ENCODE measurements at places on chromosomes 7 and 10. TPM values are rescaled to one million over a fixed set of nuclear protein-coding genes. Genes with fewer than 3 reads are reported as not detected.

The STOX1 gene
- total RNA-seq = 5.0 TPM

The RADIL gene
- total RNA-seq = 7.3 TPM

The SMO gene
- total RNA-seq = 37.1 TPM

The RGR gene
- 7.8 TPM for total RNA-seq

The GRID1 gene
- 1.4 TPM for total RNA-seq

The CRYGN gene
- total RNA-seq = not detected

The WDR37 gene
- 14.6 TPM for total RNA-seq

The SLC13A1 gene
- total RNA-seq = not detected

The NUDT13 gene
- total RNA-seq = 2.1 TPM

The CCL26 gene
- total RNA-seq = not detected

The SPACDR gene
- total RNA-seq = not detected

The FOXP2 gene
- total RNA-seq = 25.8 TPM

The KCNIP2 gene
- 0.92 TPM for total RNA-seq

The SVOPL gene
- total RNA-seq = 0.72 TPM

The GATA3 gene
- not detected for total RNA-seq

The CALD1 gene
- 127 TPM for total RNA-seq

The MEPCE gene
- total RNA-seq = 23.9 TPM

The INHBA gene
- total RNA-seq = 5.5 TPM

The AIFM2 gene
- 2.4 TPM for total RNA-seq

The LRIT1 gene
- not detected for total RNA-seq

The SPDYE3 gene
- not detected for total RNA-seq

The PLEKHS1 gene
- total RNA-seq = 1.4 TPM

The DNAJB6 gene
- total RNA-seq = 147 TPM
